ENCODE measurements at places on chromosomes 4 and X. TPM values are rescaled to one million over a fixed set of nuclear protein-coding genes. Genes with fewer than 3 reads are reported as not detected.

DNA sequence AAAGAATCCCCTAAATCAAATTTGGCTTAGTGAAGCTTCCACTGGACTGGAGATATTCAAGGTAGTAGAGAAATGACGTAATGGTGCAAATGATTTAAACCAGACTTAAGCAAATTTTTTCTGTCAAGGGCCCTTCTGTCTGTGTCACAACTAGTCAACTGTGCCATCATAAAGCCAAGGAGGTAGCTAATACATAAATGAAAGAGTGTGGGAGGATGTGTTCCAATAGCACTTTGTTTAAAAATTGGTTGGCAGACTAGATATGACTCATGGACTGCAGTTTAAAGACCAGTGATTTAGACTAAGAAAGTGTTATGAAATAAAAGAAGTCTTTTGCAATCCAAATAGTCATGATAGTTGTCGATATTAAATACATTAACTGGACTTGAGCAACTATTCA, 24.3 kb upstream of the TEX13C start:
- no peak for DNase-seq

HPGD gene
- 0.64 TPM for total RNA-seq

- DNase-seq = no peak
Measured at GRCh38 chr4:103193457-103193856, 4.7 kb downstream of the CENPE start.

GRCh38 chrX:135737366-135738071, 24.1 kb downstream of the CT45A1 start:
- no peak for DNase-seq

GRCh38 chrX:38937926-38938325, 136.7 kb downstream of the MID1IP1 start:
- no peak for DNase-seq

SCLT1 gene
- 15.6 TPM for total RNA-seq

DNA sequence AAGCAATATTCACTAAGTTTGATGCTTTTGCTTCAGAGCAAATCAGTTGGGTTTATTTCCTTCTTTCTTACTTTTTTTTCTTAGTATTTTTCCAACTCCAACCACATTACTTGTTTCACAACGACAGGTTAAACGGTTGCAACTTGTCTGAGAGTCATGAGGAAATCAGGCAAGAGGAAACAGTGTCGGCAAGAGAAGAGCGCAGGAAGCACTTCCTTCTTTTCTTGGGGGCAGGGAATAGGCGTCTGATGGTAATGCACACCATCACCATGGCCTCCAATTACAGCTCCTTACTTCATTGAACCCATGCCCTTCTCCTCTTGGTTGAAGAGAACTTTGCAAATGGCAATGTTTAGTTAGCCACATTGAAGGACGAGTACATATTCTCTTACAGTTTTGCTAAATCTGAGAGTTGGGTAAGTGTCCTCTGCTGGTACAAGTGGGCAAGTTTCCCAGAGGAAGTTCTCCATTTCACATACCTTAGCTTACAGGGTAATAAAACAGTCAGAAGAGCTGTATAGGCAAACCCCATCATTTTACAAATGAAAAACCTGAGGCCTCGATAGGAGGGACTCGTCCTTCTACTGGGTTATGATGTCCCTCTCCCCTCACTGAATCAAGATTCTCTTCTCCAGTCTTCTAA, 8.3 kb upstream of the CXCL8 start:
- DNase-seq = no peak

WFS1 gene
- 30.4 TPM for total RNA-seq

Measured in glutamatergic neuron (in vitro differentiated cells).